ENCODE measurements at places on chromosomes 1 and 21.
A peak's percentile ranks its signal among the peaks of the same experiment; 100 is the strongest.

GRCh38 chr1:22247527-22248245, 104.8 kb upstream of the WNT4 start:
- DNase-seq, result no peak

DNA sequence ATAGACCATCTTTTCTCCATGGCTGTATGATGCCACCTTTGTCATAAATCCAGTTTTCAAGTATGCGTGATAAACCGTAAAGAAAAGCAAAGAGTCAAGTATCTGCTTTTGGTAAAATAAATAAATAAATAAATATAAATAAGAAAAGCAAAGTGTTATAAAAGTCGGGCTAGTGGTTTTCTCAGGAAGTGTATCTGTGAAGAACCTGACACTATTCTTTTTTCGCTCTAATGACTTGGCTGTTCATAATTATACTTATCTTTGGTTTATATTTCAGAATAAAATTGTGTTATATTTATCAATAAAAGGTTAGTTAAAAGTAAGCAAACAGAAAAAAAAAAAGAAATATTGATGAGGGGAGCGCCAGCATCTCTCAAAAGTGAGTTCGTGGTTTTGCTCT, 594 bp upstream of the EXO5 start:
- DNase-seq, result no peak

DNA sequence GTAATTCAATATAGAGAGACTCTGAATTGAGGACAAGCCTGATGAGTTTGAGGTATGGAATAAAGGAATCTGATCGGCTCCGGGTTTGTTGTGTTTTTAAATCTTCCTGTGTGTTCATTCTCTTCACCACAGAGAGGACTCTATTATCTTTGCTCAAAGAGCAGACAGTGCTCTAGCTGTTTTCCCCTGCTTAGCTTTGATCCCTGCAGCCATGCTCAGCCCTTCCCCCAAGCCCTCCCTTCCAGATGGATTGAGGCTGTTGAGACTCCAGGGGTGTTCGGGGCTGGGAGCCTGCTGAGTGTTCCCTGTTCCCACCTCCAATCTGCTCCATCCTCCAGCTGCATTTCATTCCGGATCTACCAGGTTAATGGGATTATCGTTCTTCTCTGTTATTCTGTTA, 74.2 kb upstream of the CXADR start:
- no peak for DNase-seq

GRCh38 chr21:32698286-32698685, 29.5 kb downstream of the SYNJ1 start:
- no peak for DNase-seq

- DNase-seq, result peak; percentile 17
Observed at GRCh38 chr1:171877701-171878100, 36.4 kb downstream of the DNM3 start.

DNA sequence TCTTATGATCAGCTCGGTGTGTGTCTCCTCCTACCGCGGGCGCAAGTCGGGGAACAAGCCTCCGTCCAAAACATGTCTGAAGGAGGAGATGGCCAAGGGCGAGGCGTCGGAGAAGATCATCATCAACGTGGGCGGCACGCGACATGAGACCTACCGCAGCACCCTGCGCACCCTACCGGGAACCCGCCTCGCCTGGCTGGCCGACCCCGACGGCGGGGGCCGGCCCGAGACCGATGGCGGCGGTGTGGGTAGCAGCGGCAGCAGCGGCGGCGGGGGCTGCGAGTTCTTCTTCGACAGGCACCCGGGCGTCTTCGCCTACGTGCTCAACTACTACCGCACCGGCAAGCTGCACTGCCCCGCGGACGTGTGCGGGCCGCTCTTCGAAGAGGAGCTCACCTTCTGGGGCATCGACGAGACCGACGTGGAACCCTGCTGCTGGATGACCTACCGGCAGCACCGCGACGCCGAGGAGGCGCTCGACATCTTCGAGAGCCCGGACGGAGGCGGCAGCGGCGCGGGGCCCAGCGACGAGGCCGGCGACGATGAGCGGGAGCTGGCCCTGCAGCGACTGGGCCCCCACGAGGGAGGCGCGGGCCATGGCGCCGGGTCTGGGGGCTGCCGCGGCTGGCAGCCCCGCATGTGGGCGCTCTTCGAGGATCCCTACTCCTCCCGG, 1.5 kb downstream of the KCNC4 start:
- no peak for DNase-seq

DNA sequence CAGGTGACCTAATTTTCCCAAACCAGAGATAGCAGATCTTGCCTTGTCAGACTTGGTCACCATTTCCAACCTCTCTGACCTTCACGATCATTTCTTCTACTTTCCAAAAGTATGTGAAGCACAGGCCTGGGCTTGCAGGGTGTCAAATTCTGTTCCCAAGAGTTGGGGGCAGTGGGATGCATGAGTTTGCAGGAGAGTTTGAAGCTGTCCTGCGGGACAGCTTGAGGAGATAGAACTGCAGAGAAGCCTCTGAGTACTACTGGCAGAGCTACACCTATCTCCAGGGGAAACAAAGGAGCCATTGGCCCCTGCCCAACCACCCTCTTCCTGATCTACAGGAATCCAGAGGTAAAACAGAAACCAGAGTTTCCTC, 11.3 kb downstream of the TXNIP start:
- DNase-seq, result no peak

DNA sequence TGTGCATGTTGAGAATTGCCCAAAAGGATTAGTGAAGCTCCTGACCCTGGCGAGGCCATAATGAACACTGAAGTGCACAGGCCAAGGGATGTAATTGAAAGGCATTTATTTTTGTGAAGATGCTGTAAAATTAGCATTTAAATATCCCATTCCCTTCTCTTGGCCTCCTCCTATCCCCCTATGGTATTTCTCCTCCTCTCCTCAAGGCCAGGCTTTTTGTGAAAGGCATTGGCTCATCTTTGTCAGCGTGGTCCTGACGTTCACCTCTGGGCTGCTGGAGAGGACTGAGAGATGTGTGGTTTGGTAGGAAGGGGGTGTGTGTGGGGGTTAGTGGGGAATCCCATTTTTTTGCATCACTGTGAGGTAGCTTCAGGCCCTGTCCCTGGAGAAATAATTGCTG, 81.5 kb upstream of the CD1D start:
- no peak for DNase-seq

GRCh38 chr1:46784666-46785065, 14.2 kb upstream of the CYP4B1 start:
- DNase-seq, result no peak

GRCh38 chr1:180930687-180931086, 18.0 kb downstream of the KIAA1614 start:
- no peak for DNase-seq

- DNase-seq, result no peak
Observed at GRCh38 chr1:19388980-19389379, 76.9 kb downstream of the SLC66A1 start.

GRCh38 chr1:206591696-206592095, 20.6 kb downstream of the EIF2D start:
- no peak for DNase-seq

DNA sequence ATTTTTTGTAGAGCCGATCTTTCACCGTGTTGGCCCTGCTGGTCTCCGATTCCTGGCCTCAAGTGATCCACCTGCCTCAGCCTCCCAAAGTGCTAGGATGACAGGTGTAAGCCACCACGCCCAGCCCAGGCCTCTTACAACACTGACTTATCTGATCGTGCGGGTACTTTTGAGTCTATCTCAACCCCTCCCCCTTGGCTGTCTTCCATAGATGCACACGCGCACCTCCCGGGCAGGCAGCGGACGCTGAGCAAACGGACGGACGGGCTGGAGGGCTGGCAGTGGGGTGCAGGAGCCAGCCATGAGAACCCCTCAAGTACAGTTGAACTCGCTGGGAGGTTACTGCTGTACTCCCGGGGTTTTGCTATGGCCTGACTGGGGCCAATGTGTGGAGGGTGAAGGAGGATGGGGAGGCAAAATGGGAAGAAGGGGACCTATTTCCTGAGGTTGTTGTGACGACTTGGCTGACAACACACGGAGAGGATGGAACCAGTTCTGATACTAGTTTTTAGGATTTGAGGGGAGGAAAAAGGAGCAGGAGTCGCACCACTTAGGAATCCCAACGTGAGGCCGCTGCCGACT, 959 bp downstream of the CD58 start:
- DNase-seq, result no peak

- DNase-seq, result no peak
Observed at GRCh38 chr1:202565890-202566602, 144.2 kb downstream of the SYT2 start.

DNA sequence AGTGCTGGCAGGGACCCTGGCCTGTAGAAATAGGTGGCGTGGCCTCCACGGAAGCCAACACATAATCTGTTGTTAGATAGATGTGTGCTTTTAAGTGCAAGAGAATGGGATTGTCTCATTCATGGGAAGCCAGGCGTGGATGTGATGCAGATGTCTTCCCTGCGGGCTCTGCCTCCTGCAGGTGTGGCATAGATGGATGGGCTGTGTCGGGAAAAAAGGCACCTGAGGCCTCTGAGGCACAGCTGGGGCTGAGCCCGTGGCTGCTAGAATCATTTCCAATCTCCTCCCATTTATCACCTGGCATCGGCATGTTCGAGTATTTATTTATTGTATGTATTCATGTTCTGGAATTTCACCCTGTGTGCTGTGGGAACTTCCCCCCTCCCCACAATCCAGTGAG, 353.4 kb upstream of the AJAP1 start:
- no peak for DNase-seq

- DNase-seq, result peak; percentile 97
Observed at GRCh38 chr1:12539705-12540579, 78.1 kb downstream of the DHRS3 start.

GRCh38 chr1:165841582-165842017, 14.2 kb downstream of the UCK2 start:
- DNase-seq, result peak; percentile 42

DNA sequence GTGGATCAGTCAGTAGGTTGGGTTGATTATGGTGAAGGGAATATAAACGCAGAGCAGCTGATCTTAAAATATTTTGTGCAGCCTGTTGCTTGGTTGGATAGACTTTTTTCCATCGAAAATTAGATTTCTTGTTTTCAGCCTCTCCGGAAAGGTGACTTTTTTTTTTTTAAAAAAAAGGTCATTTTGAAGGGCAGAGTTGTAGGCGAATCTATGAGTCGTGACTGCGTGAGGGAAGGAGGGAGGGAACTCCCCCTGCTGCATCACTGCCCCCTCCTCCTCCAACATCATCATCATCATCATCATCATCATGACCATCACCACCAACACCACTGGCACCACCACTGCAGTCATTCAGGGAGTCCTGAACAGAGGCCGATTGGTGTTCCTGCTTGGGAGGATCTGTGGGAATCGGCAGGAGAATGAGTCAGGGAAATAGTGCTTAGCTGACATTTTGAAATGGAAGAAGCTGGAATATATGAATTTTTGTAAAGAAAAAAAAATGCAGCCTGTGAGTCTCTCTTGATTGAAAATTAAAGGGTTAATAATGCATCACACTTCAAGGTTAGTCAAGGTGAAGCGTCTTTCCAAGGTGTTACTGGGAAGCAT, 1.2 kb downstream of the ATP1B1 start:
- peak; percentile 23 for DNase-seq

DNA sequence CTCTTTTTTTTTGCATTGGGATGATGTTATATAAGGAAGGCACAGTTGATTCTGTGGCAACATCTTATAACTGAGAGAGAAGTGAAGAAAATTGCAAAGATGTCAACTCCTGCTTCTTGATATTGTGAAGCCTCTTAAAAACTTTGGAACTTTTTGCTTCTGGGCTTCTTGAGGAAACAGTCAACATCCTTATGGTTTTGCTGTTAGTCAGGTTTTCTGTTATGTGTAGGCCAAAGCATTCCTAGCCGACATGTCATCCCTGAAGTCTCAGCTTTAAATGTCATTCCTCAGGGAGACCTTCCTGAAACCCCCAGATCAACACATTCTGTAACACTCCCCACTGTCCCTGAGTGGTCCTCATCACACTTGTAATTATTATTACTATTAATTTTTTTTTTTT, 12.6 kb downstream of the FALEC start:
- peak; percentile 80 for DNase-seq

GRCh38 chr1:234976861-234977680, 151.6 kb downstream of the TOMM20 start:
- DNase-seq, result no peak

DNA sequence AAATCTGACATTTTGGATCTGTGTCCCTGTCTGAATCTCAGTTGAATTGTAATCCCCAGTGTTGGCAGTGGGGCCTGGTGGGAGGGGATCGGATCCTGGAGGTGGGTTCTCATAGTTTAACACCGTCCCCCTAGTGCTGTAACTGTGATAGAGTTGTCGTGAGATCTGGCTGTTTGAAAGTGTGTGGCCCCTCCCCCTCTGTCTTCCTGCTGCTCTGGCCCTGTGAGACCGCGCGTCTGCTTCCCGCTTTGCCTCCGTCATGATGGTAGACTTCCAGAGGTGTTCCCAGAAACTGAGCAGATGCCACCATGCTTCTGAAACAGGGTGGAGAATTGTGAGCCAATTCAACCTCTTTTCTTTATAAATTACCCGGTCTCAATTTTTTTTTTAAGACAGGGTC, 25.0 kb downstream of the AGPAT3 start:
- DNase-seq, result no peak

GRCh38 chr1:43049481-43049880, 90.8 kb upstream of the SLC2A1 start:
- DNase-seq, result peak; percentile 60

- DNase-seq, result peak; percentile 63
Observed at GRCh38 chr1:66626261-66626660, 92.3 kb downstream of the SGIP1 start.

GRCh38 chr1:25485536-25486411, 55.1 kb downstream of the MACO1 start:
- no peak for DNase-seq

GRCh38 chr1:220336391-220337031, 64.3 kb upstream of the RAB3GAP2 start:
- no peak for DNase-seq

GRCh38 chr1:233719655-233720341, 105.9 kb downstream of the KCNK1 start:
- no peak for DNase-seq

DNA sequence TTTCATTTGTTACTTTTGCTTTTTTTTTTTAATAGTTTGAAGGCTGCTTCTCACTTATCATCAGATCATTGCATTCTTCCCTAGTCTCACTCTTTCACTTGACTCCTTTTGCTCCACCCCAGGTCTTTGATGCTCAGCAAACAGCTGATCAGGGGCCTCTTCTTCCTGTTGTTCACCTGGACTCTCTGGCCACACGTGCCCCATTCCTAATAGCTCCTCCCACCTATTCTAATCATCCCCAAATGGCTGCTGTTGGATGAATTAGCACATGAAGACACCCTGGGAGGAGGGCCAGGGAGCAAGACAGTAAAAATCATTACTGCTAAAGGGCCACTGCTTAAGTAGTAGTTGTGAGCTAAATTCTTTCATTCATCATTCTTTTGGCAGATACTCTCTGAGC, 119.5 kb downstream of the MAB21L3 start:
- no peak for DNase-seq

All from AG10803 (cell line).